ENCODE measurements at places on chromosomes 5 and 9.

- DNase-seq: no peak
Observed at GRCh38 chr9:5480919-5481318, 29.4 kb upstream of the PDCD1LG2 start.

DNA sequence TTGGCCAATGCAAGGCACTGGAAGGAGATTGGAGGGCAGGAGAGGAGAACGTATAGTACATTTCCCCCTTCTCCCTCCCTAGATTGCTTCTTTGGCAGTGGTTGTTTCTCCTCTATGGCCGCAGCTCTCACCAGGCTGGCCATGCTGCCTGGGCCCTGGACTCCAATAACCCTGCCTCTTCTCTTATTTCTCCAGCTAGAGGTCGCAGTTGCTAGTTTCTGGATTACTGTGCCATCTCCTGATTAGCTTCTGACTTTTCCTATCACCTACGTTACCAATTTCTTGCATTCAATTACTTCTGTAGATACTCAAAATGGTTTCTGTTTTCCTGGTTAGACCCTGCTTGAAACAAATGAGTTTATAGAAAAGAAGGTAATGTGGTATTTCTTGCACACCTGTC lies 2.4 kb upstream of the MACIR start:
- no peak for DNase-seq

DNA sequence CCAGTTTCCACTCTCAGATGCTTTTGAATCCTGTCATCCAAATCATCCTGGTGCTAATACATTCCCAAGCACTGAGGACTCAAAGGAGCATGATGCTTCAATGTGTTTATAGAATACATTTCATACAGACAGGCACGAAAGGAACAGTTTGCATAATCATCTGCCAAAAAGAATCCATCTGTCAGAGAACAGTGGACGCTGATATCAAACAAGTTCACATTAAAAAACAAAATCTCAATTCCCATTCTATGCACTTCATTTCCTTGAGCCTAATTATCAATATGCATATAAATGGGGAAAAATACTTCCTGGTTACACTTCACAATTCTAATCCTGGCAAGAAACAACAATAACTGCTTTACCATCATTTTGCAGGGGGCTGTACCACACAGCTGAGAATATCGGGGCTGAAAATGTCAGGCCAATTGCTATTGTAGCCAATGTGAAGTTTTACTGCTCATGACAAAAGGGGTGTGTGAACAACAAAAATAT lies 125.5 kb upstream of the FAM174A start:
- no peak for DNase-seq

GRCh38 chr5:174083056-174083827 lies 37.7 kb downstream of the NSG2 start:
- no peak for DNase-seq

GRCh38 chr9:21657966-21658667 lies 144.3 kb upstream of the MTAP start:
- DNase-seq: no peak

GRCh38 chr9:129463477-129463876 lies 157.4 kb downstream of the C9orf50 start:
- DNase-seq: no peak

DNA sequence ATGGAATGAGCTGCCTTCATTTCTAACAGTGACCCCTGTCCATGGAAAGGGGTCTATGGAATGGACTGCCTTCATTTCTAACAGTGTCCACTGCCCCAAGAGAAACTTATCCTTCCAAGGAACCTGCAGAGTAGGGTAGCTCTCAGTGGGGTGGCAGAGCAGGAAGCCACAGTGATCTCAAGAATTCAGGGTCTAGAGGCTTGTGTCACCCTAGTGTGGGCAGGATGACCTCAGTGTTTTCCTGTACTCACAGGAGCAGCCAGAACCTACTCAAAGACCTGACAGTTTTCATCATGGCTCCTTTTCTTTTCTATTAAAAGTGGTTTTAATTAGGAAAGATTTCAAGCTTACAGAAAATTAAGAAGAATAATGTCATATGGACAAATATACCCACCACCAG lies 27.5 kb downstream of the SEC61B start:
- DNase-seq: no peak

GRCh38 chr5:139814191-139814601 lies 18.6 kb downstream of the PSD2 start:
- no peak for DNase-seq

- DNase-seq: no peak
Observed at GRCh38 chr9:94850540-94851434, 124.3 kb downstream of the AOPEP start.

Measured in activated T-helper 2 cell treated with anti-CD3 and anti-CD28 coated beads, Interferon-gamma antibody, Interleukin-2, Interleukin-4, amounts not matched to agents 10 μg/mL and 5 μg/mL and 100 μg/mL, durations not matched to agents 14 hours and 24 hours and 36 hours (primary cell).